ENCODE measurements at places on chromosomes 1 and 21.

DNA sequence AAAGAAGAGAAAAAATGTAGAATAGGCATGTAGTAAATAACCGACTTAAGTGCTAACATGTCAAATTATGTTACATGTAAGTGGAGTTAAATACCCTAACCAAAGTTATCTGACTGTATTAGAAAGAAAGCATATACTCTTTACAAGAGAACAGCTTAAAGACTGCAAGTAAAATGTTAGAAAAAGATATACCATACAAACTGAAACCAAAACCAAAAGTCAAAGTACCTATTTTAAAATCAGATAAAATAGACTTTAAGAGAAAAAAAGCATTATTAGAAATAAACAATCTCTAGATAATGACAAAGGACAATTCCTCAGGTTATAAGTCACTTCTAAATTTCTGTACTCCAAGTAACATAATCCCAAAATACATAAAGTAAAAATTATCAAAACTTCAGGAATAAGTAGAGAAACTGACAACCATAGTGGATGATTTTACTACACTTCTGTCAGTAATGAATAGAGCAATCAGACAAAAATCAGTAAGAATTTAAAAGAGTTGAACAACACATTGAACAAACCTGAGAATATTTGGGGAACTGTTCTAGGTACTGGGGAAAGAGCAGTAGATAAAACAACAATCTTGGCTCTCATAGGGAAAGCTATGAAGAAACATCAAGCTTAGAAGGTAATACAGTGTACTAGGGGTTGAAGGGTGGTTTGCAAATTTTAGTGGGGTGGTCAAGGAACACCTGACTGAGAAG is 127.3 kb downstream of the TBX19 start:
- DNase-seq, result no peak

DNA sequence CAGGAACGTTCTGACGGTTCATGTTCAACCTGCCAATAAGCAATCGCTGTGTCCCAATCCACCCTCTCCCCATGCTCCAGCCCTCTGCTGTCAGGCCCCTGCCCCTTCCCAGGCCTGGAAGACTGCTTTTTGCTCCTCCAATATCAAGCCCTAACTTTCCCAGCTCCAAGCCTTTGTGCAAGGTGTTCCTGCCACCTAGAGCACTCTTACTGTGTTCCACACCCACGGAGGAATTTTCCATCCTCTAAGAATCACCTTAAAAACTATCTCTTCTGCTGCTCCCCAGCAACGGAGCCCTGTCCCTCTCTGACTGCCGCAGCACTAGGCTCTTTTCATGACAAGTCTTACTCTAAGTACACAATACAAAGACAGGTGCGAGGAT is 657.9 kb downstream of the AJAP1 start:
- DNase-seq, result no peak

DNA sequence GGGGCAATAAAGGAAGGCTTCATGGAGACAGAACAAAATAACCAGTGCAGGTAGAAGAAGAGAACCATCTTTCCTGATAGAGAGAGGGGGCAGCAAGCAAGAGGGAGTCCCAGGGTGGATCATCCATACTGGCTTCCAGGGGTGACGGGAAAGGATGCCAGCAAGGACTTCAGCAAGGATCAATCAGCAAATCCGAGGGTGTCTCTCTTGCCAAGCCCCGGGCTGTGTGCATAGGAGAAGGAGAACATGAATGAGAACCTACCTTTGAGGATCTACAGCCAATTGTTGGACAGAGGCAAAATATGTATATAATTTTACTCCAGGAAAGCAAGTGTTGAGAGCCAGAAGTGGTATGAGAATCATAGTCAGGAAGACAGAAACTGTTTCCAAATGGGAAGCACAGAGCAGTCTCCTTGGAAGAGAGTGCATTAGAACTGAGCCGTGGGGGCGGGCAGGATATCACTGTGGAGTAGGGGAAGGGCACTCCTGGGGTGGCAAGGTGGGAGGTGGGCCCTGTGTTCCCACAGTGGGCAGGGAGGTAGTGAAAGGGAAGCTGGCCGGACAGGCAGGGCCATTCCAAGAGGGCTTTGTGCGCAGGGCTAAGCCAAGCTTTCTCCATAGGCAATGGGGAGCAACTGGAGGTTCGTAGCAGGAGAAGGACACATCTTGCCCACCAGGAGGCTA is 1.1 kb upstream of the S100A9 start:
- no peak for DNase-seq

DNA sequence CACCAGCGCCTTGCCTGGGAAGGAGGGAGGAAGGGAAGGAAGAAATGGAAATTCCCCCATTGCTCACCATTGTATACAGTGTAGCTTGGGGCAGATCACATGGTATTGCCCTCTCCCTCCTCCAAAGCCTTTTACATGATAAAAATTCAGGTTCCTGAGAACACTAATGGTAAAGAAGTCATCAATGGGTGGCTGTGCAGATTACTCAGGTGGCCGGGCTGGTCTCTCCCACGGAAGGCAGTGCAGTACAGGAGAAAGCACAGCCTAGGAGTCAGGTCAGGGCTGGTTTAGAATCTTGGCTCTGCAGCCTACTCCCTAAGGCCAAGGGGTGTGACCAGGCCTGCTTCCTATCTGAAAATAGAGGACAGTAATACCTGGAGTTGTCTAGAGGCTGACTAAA is 107.9 kb downstream of the SUSD4 start:
- no peak for DNase-seq

DNA sequence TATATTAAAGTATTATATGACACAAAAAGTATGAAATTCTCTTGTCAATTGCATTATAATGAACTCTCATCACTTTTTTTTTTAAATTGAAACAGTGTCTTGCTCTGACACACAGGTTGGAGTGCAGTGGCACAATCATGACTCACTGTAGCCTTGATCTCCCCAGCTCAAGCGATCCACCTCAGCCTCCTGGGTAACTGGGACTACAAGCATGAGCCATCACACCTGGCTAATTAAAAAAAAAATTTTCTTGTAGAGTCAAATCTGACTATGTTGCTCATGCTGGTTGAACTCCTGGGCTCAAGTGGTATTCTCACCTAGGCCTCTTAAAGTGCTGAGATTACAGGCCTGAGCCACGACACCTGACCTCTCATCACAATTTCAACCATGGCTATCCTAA is 259.3 kb downstream of the S1PR1 start:
- DNase-seq, result no peak

DNA sequence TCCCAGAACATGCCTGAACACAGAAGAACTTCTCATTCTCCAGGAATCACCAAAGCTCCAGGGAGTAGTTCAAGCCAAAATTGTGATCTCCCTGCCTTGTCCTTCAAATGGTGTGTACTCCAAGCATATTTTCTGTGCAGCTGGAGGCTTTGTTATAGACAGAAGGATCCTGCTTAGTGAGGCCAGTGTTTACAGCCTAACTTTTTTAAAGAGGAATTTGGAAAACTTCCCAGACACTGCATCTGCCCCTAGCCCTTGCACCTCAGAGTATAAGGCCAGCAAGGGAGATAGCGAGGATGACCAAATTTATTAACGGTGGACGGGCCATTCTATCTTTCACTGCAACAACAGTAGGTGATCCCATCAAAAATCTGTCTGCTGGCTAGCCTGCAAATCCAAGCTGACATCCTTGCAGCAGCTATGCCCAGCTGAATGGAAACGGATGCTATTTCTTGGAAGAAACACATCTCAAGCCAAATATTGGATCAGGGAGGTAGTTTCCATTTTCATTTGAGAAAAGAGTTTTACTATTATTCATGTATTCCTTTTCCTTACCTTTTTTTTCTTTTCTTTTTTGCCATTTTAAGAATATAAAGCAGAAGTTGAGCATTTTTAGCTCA is 249.8 kb downstream of the USH2A start:
- DNase-seq, result no peak

DNA sequence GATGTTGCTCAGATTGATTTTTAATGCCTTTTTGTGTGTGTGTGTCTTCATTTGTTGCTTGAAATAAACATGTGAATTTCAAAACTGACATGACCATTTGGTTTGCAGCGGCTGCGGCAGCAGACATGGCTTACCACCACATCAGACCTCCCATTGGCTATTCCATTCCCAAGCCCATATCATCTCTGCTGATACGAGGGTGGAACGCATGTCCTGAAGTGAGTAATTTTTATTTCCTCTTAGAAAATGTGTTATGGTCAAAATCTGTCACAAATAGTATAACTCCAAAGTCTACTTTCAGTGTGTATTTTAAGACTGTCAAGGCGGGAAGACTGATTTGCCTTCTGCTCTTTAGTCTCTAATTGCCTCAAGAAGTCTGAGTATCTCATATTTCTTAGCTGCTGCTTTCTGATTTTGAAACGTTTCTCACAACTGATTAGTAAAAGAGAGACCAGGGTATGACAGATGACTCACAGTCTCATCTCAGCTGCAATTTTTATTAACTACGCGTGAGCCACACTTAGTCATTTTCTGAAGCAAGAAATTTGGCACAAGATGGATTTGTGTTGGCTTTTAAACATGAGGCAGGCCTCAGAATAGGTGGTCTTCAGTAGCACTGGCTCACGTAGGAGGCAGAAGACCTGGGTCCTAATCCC is 49.0 kb downstream of the LRRC53 start:
- DNase-seq, result no peak

DNA sequence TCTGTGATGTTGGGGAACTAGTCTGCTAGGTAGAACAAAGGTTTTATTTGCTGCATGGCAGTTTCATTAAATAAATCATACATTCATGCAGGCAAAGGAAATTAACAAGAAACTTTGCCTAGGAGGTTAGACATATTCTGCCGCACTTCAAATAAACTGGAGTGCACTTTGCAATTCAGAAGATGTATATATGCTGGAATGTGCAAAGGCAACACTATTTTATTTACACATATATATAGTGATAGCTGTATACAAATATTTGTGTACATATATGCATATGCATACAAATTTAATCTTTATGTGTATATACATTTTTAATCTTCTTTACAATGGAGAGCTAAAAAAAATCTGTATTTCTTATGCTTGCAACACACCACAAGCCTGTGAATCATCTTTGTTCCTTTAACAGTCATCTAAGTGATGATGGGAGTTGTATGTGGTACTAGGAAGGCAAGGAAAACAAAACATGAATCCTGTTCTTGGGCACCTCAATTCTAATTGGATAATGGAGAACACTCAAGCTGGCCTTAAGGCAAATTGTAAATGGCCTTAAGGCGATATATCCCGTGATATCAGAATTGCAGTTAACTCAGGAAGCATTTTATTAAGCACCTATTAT is 605.8 kb upstream of the CAMK1G start:
- DNase-seq, result no peak

DNA sequence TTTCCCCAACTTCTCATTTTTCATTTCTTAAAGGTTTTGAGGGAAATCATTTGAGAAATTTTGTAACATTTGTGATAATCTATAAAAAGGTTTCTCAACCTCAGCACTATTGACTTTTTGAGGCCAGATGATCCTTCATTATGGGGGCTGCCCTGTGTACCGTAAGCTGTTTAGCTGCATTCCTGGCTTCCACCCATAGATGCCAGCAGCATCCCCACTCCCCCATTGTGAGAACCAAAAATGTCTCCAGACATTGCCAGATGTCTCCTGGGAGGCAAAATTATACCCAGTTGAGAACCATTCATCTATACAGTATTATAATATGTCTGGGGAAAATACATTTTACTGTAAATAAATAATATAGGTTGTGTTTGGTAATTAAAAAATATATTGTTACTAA is 146.0 kb downstream of the PBX1 start:
- no peak for DNase-seq

DNA sequence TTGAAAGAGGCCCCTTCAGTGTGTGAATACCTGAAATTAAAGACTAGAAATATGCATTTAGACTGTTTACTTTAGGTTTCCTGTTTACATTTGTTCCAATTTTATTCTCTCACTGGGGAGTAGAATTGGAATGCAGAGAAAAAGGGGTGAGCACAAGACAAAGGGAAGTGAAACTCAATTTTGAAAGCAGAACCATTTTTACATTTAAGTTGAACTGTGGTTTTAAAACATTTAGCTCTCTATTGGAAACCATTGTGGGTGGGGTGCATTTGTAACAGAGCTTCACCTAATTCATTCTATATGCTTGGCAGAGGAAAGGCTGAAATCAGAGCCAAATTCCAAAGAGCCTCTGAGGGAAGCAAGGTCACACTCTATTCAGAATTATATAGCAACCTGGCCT is 235.3 kb upstream of the C1orf105 start:
- DNase-seq, result peak; percentile 14

GRCh38 chr1:158328426-158328825 is 2.9 kb downstream of the CD1B start:
- DNase-seq, result no peak

GRCh38 chr1:15254559-15254958 is 7.5 kb downstream of the FHAD1 start:
- DNase-seq, result no peak

DNA sequence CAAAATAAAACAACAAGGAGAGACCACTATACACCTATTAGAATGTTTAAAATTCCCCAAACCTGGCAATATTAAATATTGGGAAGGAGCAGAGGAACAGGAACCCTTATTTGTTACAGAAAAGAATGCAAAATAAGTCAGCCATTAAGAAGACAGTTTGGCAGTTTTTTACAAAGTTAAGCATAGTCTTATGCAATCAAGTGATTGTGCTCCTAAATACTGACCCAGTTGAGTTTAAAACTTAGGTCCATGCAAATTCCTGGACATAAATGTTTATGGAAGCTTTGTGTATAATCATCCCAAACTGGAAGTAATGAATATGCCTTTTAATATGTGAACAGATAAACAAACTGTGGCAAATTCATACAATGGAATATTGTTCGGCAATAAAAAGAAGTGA is 72.9 kb upstream of the RGS4 start:
- no peak for DNase-seq

Data from CD4-positive, alpha-beta T cell (primary cell).